ENCODE measurements at places on chromosomes 11 and 22.

- no peak for DNase-seq
These were observed 9.0 kb downstream of the OR6M1 start for GRCh38 chr11:123797114-123797513.

DNA sequence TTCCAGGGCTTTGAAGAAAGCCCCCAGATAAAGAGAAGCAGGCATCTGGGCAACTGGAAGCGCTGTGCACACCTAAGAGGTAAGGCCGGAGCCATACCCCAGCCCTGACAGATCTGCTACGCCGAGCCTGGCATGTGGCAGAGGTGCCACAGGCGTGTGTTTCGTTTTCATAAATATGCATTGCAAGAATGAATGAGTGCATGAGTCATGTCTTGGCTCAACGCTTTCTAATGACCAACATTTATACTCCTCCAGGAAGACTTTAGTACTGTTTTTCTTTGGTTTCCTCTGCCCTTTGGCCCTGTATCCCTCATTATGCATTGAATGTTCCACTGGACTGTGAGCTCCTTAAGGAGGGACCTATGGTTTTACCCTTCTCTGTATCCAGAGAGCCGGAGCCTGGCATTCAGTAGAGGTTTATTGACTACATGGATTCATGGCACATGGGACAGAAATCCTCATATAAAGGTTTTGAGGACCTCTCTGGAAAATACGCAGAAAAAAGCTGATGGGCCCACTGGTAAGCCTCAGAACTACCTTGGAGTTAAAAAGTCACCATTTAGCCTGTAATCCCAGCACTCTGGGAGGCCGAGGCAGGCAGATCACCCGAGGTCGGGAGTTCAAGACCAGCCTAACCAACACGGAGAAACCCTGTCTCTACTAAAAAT lies 38.9 kb upstream of the CSNK2A3 start:
- DNase-seq, result no peak

GRCh38 chr11:78179459-78180071 lies 8.9 kb downstream of the KCTD21 start:
- no peak for DNase-seq

- no peak for DNase-seq
These were observed 11.1 kb downstream of the IGHMBP2 start for GRCh38 chr11:68914761-68915160.

GRCh38 chr11:116864531-116864930 lies 27.1 kb upstream of the APOA1 start:
- DNase-seq, result no peak

GRCh38 chr22:20215742-20216141 lies 52.4 kb downstream of the RTN4R start:
- no peak for DNase-seq
